ENCODE measurements at places on chromosomes 16 and 17.

DNA sequence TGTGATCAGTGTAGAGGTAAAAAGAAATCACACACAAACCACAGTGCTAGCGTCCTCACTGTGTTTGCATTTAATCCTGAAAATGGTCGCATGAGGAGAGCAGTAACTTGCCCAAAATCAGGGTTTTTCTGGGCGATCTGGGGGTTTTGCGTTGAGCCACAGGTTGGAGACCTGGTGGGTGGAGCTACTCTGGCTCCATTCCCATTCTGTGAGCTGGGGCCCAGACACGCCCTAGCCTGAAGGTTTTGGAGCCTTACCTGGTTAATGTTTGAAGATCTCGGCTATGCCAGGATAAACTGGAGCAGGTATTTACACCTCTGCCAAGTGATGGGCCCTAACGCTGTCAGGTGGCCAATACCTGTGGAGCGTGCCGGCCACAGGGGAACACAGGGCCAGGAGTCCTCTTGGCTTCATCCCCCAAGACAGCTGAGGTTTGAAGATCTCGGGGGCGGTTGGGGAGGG is 48.4 kb downstream of the MPRIP start:
- DNase-seq: no peak

DNA sequence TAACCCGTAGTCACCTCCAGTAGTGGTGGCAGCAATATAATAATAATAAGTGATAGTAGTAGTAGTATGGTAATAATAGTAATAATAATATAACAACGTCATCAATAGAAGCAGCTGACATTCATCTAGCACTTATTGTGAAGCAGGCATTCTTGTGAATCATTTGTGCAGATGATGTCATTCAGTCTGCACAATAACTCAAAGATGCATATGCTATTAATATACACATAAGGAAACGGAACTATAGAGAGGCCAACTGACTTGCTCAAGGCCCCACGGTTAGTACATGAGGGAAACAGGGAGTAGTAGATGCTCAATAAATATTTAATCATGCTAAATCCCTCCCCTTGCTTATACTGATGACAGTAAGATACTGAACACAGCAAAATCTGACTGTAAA is 35.4 kb upstream of the GAN start:
- DNase-seq: no peak

GRCh38 chr17:79905832-79906231 is 66.6 kb upstream of the CBX4 start:
- no peak for DNase-seq

DNA sequence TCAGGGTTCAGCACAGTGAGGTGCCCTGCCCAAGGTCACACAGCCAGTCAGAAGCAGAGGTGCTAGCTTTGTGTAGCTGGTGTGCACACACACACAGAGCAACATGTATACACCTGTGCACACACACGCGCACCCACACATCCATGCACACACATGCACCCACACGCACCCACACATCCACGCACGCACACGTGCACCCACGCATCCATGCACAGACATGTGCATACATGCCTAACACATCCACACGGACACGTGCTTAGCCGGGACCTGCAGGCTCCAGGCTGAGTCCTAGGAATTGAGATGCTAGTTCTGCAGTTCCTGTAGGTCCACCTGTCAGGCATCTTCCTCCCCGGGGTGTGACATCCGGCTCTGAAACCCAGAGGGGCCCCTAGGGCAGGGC is 13.0 kb upstream of the DPEP1 start:
- no peak for DNase-seq

DNA sequence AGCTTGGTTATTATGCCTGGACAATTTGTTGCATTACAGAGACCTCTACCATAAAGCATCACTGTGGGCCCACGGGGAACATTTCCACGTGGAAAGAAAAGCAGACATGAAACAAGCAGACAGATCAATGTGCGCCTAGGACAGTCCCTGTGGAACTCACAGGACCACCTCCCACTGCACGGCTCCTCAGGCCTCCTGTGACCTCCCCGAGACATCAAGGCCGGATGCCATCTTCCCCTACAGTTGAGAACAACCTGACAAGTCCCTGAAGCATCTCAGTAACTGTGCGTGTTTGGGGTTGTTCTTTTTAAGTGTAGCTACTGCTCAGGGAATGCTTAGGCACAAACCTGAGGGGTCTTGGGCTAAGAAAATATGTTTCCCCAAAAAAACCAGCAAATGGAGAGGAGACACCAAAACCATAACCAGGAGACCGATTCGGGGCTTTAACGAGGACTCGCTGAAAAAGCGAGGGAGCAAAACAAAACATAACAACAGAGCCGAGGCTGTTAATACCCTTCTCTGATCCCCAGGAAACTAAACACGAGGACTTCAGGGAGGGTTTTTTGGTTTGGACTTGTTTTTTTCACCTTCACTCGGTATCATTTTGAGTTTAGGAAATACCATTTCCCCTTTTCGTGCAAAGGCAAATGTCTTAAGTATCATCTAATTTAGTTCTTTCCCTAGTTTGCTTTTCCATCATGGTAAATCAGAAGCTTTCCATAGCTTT is 87.1 kb downstream of the CYTH1 start:
- no peak for DNase-seq

DNA sequence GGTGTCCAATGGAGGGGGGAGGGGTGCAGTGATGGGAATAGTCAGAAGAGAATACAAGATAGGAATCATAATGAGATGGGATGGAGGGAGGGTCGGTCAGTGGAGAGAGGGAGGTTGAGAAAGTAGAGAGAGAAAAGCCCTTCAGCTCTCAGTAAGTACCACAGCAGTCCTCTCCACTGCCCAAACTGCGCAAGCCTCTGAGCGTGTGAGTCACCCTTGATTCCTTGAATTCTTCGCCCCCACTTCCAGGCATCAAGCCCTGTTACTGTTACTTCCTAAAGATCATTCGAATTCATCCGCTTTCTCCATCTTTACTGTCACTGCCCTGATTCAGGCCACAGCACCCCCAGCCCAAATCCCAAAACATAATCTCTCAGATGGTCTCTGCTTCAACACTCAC is 2.5 kb downstream of the GUCY2D start:
- no peak for DNase-seq
